Activated naive CD8-positive, alpha-beta T cell treated with anti-CD3 and anti-CD28 coated beads for 36 hours (primary cell): ENCODE measurements at places on chromosomes 12 and 14. TPM values are rescaled to one million over a fixed set of nuclear protein-coding genes. Genes with fewer than 3 reads are reported as not detected.

The TMEM121 gene
- 16.7 TPM for total RNA-seq

The HOXC9 gene
- total RNA-seq = not detected

- no peak for DNase-seq
Measured at GRCh38 chr14:91409928-91410718, 7.5 kb downstream of the CCDC88C start.

DNA sequence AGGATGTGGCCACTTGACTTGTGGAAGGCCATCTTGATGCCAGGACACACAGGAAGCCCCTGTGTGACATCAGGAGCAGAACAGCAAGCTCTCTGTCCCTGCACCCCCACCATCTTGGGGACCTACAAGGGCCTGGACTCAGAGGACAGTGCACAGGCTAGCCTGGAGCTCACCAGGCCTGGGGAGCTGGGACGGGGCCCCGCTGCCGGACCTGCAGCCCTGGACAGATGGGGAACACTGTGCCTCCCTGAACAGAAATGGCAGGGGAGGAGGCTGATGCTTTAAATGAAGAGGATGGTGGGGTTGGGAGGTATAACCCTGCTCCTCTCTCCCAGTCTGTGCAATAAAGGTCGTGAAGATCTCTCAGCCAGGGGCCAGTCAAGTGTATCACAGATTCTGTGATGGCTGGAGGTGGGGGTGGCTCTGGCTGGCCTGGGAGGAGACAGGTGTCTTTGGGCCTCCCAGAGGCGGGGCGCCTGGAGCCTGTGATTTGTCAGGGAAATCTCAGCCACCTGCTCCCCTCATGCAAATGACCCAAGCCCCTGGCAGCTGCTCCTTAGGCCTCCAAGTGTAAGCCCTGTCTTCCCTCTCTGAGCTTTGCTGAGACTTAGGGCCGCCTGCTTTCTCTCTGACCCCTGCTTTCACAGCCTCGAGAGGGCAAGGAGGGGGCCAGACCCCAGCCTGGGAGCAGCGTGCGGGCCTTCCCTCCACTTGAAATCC, 1.1 kb upstream of the GNB3 start:
- DNase-seq = no peak

DNA sequence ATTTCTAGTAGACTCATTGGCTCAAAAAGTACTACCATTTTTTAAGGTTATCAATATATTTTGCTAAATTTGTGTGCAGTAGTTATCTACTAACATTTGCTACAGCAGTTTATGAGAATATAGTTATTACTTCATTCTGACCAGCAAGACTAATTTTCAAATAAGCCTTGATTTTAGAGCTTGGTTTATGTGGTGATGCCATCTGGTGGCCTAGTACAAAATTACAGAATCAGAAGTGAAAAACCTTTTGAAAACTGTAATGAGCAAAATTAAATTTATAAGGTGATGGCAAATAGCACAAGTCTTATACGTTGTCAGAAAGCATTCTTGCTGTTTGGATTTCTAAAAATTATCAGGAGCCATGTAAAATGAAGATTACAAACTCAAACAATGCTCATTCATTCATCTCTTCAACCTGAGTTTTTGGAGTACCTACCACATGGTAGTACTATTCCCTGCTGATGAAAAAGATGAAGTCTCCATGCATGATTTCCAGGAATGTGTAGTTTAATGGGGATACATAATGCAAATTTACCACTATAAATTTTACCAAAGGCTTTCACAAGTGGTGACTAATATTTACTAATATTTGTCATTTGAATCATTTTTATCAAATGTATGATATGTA, 51.0 kb downstream of the MAGOHB start:
- no peak for DNase-seq

DNA sequence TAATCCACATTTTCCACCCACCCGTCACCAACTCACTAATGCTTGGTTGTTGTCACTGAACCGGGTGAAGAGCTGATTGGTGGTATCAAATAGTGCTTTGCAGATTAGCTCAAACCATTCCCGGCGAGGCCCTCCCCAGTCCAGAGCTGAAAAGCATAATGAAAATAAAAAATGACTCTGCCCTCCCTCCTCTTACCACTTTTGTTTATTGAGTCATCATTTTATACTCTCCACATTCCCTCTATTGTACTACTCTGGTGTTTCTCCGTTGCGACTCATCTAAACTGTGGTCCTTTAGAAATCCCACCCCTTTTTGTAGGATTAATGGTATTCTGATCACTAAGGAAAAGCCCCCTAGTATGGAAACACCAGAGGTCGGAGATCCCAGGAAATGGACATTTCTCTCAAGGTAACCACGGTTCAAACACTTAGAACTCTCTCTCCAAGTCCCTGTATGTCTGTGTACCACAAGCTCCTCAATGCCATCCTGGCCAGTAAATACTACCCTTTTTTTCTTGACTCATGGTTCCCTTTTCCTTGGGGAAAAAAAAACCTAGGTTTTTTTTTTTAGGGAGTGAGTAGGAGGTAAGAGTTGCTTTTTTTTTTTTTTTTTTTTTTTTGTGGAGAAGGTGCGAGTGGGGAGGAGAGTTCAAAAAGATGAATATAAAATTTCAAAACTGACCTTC, 42.0 kb downstream of the AREL1 start:
- DNase-seq = no peak

DNA sequence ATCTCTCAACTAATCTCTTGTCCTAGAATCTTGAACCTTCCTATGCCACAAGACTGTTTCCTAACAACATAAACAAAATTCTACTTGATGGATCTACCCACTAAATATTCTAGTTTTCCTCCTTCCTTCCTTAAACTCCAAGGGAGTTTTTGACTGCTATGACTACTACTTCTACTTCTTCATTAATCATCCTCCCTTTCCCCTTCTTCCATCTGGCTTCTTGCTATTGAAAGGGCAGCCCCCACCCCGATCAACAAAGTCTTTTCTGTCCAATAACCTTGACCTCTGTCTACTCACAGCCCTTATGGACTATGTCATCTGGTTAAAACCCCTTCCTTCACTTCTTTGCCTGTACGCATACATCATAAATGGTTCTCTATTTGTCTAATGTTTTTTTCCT, 5.6 kb downstream of the LTA4H start:
- DNase-seq = no peak

The MBIP gene
- 33.1 TPM for total RNA-seq

GRCh38 chr14:24353559-24354481, 14.0 kb upstream of the RIPK3 start:
- no peak for DNase-seq

- no peak for DNase-seq
Measured at GRCh38 chr12:132954471-132955048, 1.5 kb downstream of the ZNF605 start.

- DNase-seq = no peak
Measured at GRCh38 chr14:61530896-61531295, 164.4 kb upstream of the HIF1A start.

The BIN2 gene
- total RNA-seq = 32.0 TPM

- DNase-seq = no peak
Measured at GRCh38 chr14:59320361-59320760, 131.9 kb downstream of the DAAM1 start.

GRCh38 chr14:93005838-93006237, 82.9 kb downstream of the CHGA start:
- no peak for DNase-seq

GRCh38 chr12:11824736-11825135, 175.3 kb downstream of the ETV6 start:
- DNase-seq = no peak

DNA sequence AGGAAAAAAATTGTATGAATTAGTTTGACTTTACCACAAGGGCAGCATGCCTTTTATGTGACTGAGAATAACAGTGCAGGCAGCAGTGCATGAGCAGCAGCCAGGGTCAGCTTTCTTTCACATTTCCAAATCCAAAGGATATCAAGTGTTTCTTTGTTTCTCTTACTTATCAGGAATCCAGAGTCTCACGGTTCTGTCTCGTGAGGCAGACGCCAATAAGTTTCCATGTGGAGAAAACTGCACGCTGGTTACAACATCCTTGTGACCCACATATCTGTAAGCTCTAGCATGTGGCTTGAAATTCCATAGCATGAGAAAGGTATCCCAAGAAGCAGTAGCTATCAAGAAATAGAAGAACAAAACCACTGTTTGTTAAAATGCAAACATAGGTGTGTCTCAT, 27.6 kb downstream of the GALNT4 start:
- DNase-seq = no peak

- no peak for DNase-seq
Measured at GRCh38 chr12:83389237-83389996, 702.7 kb downstream of the TMTC2 start.

The ESPL1 gene
- total RNA-seq = 66.3 TPM

- no peak for DNase-seq
Measured at GRCh38 chr14:32584079-32584478, 255.0 kb downstream of the AKAP6 start.

The BDKRB2 gene
- total RNA-seq = not detected

The CFAP54 gene
- 0.26 TPM for total RNA-seq

- DNase-seq = no peak
Measured at GRCh38 chr14:72023128-72024042, 91.2 kb downstream of the RGS6 start.

DNA sequence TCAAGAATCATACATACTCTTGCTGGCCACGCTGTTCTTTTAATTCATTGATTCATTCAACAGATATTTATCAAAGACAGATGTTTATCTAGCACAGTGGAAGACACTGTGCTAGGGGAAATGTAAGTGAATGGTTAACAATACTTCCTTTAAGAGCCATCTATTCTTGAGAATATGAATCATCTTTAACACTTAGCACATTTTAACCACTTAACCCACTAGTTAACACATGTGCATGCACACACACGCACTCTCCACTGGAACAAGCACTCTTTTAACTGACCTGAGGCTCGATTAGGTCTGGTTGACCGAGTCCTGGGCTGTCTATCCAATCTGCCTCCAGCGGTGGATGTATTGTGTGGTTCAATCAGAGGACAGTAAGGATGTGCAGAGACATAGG, 34.6 kb downstream of the LMNTD1 start:
- DNase-seq = no peak

DNA sequence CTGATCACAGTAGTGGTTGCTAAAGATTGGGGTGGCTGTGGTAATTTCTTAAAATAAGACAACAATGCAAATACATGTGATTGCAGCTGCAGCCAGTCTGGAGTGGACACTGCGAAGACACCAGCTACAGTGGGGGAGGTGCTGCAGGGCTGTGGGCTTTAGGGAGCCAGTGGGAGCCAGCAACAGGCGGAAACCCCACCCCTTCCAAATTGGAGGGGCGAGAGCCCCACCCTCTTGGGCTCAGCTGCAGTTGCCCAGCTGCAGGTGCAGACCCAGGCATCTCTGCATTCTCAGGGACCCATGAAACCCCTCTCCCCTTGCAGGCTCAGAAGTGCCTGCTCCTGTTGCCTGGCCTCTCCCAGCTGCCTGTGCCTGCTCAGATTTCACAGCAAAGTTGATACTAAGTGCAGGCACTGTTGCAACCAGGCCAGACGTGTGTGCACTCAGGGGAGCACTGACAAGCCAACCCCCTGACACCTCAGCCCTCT, 104.8 kb downstream of the MYF5 start:
- no peak for DNase-seq

DNA sequence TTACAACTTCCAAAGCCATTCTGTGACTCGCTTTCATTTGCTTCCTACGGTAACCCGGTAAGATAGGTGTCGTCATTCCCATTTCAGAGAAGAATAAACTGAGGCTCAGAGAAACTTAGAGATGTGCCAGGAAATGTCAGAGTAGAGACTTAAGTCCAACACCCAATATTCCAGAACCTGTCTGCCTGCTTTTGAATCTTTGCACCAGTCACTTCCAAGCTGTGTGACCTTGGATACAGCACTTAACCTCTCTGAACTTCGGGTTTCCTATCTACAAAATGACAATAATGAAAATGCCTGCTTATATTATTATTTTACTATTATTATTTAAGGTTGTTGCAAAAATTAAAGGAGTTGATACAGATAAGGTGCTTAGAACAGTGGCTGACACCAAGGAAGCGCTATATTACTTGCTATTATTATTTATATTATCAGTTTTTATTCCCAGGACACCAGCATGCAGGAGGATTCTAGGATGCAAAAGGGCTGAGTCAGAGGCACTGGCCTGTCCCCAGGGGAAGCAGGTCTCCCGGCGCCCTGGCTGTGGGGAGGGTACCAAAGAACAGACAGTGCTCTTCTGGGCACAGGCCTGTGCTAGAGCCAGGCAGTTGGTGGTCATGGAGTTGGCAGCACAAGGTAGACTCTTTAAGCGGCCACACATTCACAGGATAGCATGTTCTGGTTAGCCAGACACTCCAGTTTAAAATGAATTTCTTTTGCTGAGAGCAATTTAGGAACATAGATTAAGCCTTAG, 5.4 kb downstream of the HSPB8 start:
- DNase-seq = no peak

- no peak for DNase-seq
Measured at GRCh38 chr12:52055731-52056711, 4.8 kb downstream of the NR4A1 start.

DNA sequence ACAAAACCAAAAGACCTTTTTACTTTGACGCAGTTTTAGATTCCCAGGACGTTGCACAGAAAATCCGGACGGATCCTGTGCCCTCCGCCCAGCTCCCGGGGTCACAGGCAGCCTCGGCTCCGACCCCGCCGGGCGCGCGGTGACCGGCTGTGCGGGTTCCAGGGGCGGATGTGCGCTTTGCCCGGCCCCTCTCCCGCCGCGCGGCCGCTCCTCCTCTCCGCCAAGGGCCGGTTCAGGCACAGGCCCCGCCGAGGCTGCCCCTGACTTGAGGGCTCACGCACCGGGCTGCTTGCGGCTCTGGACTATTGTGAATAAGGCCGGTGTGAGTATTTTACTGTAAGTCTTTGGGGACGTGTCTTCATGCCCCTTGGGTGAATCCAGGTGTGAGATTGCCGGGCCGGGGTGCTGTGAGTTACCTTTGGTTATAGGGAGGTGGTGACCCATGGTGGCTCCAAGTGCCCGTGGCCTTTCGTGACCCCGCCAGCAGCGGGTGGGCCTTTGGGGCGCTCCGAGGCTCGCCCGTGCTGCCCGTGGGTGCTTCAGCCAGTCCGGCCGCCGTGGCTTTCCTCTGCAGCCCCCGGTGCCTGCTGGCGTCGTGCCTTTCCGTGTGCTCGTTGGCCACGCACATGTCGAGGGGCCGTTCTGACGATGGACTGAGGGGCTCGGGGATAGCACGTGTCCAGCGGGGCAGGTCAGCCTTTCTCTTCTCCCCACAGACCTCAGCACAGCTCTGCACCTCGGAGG, 45.9 kb downstream of the NOC4L start:
- DNase-seq = no peak
